Adipocyte (in vitro differentiated cells): ENCODE measurements at places on chromosomes 2 and 18.

DNA sequence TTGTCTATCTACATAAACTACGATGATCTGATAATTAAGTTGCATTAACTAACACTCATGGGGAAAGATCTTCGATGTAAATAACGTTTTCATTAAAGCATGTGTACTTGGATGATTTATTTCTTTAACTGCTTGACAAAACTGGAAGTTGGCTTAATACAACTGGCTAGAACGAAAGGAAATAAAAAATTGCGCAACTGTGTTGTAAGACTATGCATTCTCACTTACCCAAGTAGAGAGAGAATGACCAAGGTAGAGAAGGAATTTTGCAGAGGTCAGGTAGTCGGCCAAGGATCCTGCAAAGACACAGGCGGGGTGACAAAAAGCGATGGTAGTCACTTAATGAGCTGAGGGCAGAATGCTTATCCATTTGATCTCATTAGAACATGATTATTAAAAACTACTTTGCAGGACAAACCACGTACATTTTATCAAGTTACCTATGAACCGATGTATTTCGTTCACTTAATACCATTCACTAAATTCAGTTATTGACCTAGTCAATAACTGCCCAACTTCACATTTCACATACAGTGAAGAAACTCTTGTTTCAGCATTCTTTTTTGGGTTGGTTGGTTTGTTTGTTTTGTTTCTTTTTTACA is 900 bp downstream of the SLC40A1 start:
- peak; percentile 49 for DNase-seq

- no peak for DNase-seq
Measured at GRCh38 chr2:113770929-113771328, 14.5 kb upstream of the SLC35F5 start.

- DNase-seq = no peak
Measured at GRCh38 chr2:73893764-73894474, 1.1 kb downstream of the ACTG2 start.

- no peak for DNase-seq
Measured at GRCh38 chr2:85659324-85659981, 8.5 kb downstream of the SFTPB start.

- no peak for DNase-seq
Measured at GRCh38 chr2:180394305-180394704, 387.2 kb upstream of the CWC22 start.

- DNase-seq = no peak
Measured at GRCh38 chr2:180699657-180700361, 280.6 kb upstream of the UBE2E3 start.

GRCh38 chr2:75497256-75497655 is 63.5 kb downstream of the EVA1A start:
- no peak for DNase-seq
